Right ventricle myocardium superior (tissue), 1 donor: ENCODE measurements at places on chromosomes 7 and 10. TPM values are rescaled to one million over a fixed set of nuclear protein-coding genes. Genes with fewer than 3 reads are reported as not detected.

IRF5 gene
- total RNA-seq, result 1.9 TPM

SPAG6 gene
- not detected for total RNA-seq

ANKRD61 gene
- total RNA-seq, result not detected

CCDC146 gene
- 13.5 TPM for total RNA-seq

ADARB2 gene
- not detected for total RNA-seq

PGAM2 gene
- total RNA-seq, result 1,131 TPM

LRGUK gene
- 0.16 TPM for total RNA-seq

PPP1R17 gene
- total RNA-seq, result not detected

PTPN20 gene
- 19.3 TPM for total RNA-seq

ICA1 gene
- 37.1 TPM for total RNA-seq

CDK14 gene
- total RNA-seq, result 24.2 TPM

ARMC3 gene
- not detected for total RNA-seq

MYL7 gene
- 2,290 TPM for total RNA-seq

INA gene
- not detected for total RNA-seq

GIMAP2 gene
- total RNA-seq, result 4.7 TPM

RBM17 gene
- total RNA-seq, result 64.3 TPM

NUTM2A gene
- total RNA-seq, result 1.9 TPM

POLR2J2 gene
- 1.7 TPM for total RNA-seq

UPK3BL2 gene
- total RNA-seq, result 4.4 TPM

NODAL gene
- not detected for total RNA-seq
